Activated CD4-positive, CD25-positive, alpha-beta regulatory T cell (primary cell): ENCODE measurements at places on chromosomes 1 and 21.
A peak's percentile ranks its signal among the peaks of the same experiment; 100 is the strongest.

GRCh38 chr1:181112071-181112929, 23.8 kb downstream of the IER5 start:
- DNase-seq: no peak

GRCh38 chr21:37645848-37646247, 270.4 kb downstream of the KCNJ6 start:
- DNase-seq: no peak

DNA sequence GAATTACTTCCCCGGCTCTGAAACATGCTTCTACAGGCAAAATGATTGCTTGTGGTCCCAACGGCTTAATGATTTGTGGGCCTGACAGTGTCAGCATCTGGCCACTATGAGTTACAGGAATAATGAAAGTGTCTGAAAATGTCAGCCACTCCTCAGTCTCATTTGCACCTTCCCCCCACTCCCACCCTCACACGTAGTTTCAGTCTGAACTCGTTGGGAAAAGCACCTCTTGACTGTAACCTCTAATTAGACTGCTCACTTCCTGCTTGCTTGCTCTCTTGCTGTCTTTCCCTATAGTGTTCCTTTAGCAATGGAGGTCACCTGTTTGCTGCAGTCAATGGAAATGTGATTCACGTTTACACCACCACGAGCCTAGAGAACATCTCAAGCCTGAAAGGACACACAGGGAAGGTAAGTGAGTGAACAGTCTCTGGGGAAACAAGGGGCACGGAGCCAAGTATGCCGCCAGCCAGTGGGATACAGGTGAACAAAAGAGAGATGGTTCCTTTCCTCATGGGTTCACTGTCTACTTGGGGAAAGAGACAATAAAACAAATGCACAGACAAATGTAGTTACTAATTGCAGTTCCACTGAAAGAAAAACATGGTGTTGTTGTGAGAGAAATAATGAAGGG, 27.1 kb downstream of the CFAP57 start:
- DNase-seq: no peak

DNA sequence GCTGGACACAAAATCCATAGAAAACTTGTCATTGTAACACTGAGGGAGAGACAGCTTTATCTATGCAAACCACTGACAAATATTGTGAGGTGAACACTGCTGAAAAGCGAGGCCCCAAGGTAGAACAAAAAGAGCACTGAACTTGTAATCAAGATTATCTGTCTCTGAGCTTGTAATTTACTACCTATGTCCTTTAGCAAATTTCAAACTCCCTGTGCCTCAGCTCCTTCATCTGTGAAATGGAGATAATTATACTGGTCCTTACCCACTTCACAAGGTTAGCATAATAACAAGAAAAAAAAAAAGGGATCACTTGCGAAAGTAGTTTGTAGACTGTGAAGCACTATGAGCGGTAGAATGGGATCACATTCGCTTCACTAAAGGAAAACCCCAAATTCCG, 4.9 kb upstream of the NUCKS1 start:
- DNase-seq: no peak

GRCh38 chr21:31368361-31368760, 24.3 kb upstream of the TIAM1 start:
- no peak for DNase-seq

GRCh38 chr1:216466162-216466801, 43.0 kb upstream of the USH2A start:
- DNase-seq: no peak

- DNase-seq: no peak
Observed at GRCh38 chr1:221013691-221014660, 134.7 kb downstream of the HLX start.

- peak; percentile 30 for DNase-seq
Observed at GRCh38 chr1:155192346-155193274, 15.1 kb downstream of the THBS3 start.

- no peak for DNase-seq
Observed at GRCh38 chr1:89888480-89889322, 67.9 kb downstream of the LRRC8D start.

- no peak for DNase-seq
Observed at GRCh38 chr1:94218332-94218731, 19.1 kb downstream of the ARHGAP29 start.

DNA sequence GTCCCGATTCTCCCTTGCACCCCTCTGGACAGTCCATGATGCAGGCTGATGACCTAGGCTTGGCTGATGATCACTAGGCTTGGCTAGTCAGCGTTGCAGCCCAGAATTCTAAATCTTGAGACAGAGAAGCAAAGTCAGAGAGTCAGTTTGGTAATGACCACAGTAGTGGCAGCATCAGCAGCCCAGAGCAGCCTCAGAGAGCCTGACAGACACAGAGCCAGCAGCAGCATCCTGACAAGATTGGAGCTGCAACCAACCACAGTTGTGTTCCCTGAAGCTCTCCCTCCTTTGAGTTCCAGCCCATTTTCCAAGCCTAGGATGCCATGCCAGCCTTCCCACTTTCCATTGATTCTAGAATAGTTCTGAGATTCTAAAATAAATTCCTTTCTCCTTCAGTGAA, 16.8 kb upstream of the ITLN1 start:
- no peak for DNase-seq

DNA sequence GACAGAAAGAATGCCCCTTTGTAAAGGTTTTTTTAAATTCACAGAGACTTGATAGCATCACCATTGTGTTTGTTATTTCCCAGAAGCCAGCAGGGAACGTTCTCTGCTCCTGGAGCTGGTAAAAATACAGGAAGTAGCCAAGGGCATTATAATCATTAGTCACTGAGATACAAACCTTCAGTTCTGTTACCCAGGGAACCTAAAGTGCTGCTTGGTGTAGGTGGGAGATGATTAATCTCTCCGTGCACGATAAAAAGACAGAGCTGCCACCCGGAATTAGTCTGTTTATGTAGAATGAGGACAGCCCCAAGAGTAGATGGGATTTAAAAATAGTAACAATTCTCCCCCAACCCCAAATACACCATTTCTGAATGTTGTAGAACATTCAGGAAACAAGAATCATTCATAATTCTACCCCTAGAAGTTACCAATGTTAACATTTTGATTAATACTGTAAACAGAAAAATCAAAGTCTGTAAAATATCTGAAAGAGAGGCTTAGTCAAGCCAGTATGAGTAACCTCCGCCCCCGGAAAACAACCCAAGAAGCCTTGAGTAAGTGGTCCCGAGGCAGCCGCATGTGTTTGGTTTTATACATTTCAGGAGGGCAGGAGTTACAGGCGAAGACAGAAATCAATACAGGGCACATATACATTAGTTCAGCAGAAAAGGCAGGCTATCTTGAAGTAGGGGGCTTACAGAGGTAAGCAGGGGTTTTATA, 45.3 kb upstream of the CTBS start:
- peak; percentile 50 for DNase-seq

DNA sequence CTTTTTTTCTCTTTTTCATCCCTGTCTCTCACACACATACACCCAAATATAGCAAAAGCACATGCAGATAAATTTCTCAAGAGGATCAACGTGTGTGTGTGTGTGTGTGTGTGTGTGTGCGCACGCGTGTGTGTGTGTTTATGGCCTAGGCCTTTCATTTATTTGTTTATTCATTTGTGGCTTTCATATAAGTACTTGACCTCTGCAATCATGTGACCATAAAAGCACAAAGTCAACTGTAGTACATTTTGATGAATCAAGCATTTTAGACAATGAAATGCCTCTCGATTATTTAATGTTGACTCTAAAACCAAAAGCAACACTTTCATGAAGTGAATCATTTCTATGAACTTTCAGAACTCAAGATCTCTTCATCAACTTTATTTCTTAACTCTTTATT, 194.1 kb upstream of the ADGRL2 start:
- DNase-seq: no peak

GRCh38 chr21:44985441-44986401, 45.9 kb downstream of the SLX9 start:
- no peak for DNase-seq

DNA sequence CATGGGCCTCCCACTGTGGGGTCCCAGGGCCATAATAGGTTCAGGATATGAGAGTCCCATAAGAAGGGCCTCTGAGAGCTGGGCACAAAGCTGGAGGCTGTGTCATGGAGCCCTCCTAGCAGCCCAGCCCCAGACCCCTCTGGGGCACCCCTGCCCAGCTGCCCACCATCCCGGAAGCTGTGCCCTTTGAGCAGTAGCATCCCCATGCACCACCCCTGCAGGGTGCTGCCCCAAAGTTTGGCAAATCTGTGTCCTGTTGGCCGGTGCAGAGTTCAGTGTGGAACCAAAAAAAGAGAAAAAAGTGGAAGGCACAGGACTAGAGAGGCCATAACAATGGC, 17.6 kb downstream of the TNNT2 start:
- DNase-seq: no peak

GRCh38 chr1:218436346-218436745, 91.2 kb downstream of the TGFB2 start:
- no peak for DNase-seq

DNA sequence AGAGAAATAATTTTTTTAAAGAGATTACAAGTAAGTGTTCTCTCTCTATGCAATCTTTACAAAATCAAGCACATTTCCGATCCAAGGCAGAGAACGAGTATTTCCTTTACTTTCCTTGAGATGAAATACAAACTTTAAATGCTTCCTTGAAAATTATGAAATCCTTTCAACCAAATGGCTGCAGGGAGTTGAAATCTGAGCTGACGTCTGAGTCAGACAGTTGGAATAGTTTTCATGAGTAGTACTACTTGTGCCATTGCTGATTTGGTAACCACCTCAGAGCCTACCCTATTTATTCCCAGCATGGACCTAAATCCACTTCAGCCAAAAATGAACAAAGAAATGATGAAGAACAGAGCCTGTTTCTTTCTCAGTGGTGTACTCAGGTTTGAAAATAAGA, 183.6 kb downstream of the GIPC2 start:
- DNase-seq: no peak

DNA sequence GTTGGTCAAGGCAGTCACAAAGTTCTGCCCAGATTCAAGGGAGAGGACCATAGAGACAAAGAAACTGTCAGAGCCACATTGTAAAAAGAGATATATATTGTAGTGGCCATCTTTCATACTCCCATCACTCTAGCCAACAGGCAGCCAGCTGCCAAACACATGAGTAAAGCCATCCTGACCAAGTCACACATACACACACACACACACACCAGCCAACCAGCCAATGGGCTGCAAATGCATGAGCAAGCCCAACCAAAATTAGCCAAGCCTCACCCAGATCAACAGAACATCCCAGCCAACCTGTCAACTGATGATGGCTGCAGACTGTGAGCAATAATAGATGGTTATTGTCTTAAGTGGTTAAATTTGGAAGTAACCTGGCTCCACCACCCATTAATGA, 120.7 kb downstream of the SEC16B start:
- DNase-seq: no peak

GRCh38 chr1:26829184-26829911, 2.9 kb downstream of the ZDHHC18 start:
- DNase-seq: no peak

DNA sequence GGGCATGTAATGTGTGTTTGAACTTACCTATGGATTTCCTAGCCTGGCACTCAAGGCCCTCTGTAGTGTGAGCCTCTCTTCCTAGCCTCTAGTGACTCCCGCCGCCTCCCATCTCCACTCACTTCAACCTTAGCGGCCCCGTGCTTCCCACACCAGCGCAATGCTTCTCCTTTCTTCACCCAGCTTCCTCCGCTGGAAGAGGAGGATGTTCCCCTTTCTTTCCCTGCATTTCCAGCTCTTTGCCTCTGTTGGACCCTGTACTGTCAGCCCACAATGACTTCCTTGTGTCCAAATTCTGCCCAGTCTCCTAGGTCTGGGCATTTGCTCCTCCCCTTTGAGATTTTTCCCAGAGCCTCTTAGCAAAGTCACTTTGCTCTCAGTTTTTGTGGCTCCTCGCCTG, 138.1 kb upstream of the IRF2BP2 start:
- DNase-seq: no peak

DNA sequence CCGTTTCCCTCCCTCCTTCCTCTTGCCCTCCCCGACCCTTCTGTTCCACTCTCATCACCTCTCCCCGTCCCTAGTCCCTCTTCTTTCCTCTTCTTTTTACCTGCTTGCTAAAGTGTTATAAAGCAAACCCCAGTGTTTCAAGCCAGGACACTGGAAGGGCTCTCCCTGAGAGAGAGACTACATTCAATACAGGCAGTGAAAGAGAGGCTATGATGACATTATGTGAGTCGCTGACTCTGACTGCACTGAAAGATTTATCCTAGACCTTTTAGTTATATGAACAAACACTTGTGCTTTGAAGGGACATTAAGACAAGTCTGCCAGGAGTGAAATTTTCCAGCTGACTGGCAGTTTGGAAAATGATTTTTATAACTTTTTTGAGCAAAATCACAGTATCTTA, 155.7 kb downstream of the S1PR1 start:
- DNase-seq: no peak

- DNase-seq: no peak
Observed at GRCh38 chr1:228105270-228105995, 2.3 kb upstream of the C1orf35 start.

GRCh38 chr1:181482521-181483284, 614 bp upstream of the CACNA1E start:
- no peak for DNase-seq

- no peak for DNase-seq
Observed at GRCh38 chr1:77253211-77253610, 28.6 kb upstream of the AK5 start.

GRCh38 chr1:213994888-213995287, 7.1 kb downstream of the PROX1 start:
- DNase-seq: no peak

DNA sequence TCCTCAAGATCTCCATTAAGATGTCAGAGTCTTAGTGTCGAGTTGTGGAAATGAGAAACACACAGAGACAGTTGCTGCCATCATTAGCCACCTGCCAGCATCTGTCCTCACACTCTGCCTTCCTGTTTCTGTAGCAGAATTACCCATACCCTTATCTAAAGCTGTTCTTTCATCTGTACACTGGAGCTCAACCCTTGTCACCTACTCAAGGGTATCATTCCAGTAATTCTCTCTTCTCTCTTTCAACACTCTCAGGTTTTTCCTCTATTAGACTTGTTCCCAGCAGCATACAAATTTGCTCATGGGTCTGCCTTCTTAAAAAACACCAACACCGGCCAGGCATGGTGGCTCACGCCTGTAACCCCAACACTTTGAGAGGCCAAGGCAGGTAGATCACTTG, 27.4 kb upstream of the RNF2 start:
- DNase-seq: no peak

GRCh38 chr1:98322086-98322485, 339.4 kb upstream of the SNX7 start:
- DNase-seq: no peak

- no peak for DNase-seq
Observed at GRCh38 chr1:242886137-242886536, 361.6 kb upstream of the PLD5 start.

DNA sequence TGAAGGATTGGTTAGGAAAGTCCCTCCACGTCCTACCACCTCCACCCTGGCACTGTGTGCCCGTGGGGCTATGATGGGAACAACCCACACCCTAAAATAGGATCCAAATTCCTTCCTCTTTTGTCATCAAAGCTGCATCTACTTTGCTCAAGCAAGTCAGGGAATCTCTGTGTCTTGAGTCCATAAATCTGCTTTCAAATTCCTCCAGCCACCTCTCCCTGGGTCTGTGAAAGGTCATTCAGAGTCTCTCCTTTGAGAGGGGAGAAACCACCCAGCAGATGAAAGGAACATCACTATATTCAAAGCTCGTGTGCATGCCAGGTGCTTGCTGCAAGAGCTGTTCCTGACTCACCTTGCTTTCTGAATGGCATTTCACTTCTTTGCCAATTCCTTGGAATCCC, 243.6 kb downstream of the TM2D1 start:
- DNase-seq: no peak

GRCh38 chr21:45929449-45929848, 52.1 kb upstream of the COL6A1 start:
- no peak for DNase-seq

GRCh38 chr1:29912425-29912824, 676.1 kb downstream of the PTPRU start:
- DNase-seq: no peak

GRCh38 chr1:204406621-204407020, 5.0 kb downstream of the PPP1R15B start:
- DNase-seq: no peak
